ENCODE measurements at places on chromosomes 12 and 14.

DNA sequence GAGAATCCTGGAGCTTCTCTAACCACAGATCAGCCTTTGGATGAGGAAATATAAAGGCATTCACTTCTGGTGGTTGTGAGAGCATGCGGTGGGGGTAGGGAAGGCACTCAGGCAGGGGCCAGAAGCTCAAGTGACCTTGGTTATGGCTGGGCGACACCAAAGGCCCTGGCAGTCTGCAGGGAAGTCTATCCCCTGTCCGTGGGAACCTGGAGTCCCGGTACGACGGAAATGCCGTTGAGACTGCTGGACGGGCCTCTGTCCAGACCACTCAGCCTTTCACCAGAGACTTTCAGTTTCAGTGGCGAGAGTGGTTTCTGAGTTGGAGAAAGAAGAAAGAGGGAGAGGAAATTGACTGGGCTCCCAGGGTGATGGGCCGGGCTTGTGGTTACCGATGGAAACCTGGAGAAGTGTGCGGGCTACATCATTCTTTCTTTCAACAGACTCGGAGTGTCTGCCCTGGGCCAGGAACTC, 20.9 kb downstream of the ISCA2 start:
- H3K27ac ChIP-seq = no peak overlapping the region
- peaks cover 6% of the 10 kb centered on the region for H3K27me3 ChIP-seq
- H3K36me3 ChIP-seq = no peaks in the 10 kb centered on the region
- no peak overlapping the region for H3K4me3 ChIP-seq
- peaks cover 36% of the 10 kb centered on the region for H3K4me1 ChIP-seq

DNA sequence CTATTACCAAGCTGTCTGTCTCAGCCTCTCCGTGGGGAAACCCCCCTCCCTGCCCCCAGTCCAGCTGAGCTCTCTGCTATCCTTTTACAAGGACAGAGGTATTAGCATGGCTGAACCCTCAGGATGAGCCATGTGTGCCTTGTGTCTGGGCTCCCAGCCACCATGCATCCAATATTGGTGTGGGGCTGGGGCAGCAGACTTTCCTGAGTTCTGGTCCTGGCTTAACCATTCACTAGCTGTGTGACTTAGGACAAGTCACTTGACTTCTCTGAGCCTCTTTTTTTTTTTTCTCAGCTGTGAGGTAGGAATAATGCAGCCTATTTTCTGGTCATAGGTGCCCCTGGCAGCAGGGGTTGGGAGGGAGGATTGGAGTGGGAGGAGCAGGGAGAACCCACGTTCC, 17.1 kb upstream of the CYP46A1 start:
- peaks cover 6% of the 10 kb centered on the region for H3K27me3 ChIP-seq
- no peak for DNase-seq
- no peak overlapping the region for H3K4me3 ChIP-seq

DNA sequence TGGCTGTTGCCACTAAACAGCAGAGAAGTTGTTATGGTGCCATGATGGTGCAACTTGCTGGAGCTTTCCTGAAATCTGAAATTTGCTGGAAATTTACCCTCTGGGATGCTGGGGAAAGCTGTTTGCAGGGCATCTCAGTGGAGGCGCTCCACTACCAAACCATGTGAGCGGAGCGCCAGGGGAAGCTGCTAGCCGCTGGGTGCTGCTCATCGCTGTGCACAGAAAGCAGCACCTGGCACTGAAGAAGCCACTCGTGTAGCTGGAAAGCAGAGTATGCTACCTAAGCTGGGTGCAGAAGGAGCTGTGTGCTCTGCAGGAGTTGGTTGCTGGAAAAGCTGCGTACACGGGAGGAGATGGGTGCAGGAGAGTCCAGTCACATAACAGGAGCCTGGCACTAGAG, 53.0 kb downstream of the MSRB3 start:
- H3K27ac ChIP-seq = no peak overlapping the region
- no peak for DNase-seq
- H3K4me1 ChIP-seq = peaks cover 6% of the 10 kb centered on the region
- H3K27me3 ChIP-seq = no peaks in the 10 kb centered on the region

DNA sequence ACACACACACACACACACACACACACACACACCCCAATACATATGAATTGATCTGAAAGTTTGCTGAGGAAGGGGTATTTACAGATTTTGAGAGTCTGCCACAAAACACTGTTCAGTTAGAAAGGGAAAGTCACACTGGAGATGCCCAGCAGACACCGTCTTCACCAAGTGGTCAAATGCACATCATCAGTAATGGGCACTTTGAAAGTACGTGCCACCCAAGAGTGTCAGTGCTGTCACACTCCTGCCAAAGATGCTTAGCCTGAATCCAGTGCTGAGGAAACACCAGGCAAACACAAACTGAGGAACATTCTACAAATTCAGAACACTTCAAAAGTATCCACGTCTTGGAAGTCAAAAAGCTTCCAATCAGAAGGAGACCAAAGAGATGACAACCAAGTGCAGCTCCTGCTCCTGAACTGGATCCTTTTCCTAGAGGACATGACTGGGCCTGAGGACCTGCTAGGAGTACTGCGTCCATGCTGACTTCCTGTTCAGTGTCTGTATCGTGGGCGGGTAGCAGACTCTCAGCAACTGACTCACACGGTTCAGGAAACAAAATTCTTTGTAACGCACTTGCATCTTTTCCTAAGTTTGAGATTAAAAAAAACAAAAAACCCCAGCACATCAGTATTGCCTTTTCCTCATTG, 18.6 kb downstream of the PSMC1 start:
- H3K4me3 ChIP-seq = no peak overlapping the region
- 0 out of 2 replicates have a peak, but pooled peaks cover 2% of the 10 kb centered on the region for H3K4me1 ChIP-seq
- no peaks in the 10 kb centered on the region for H3K27me3 ChIP-seq

DNA sequence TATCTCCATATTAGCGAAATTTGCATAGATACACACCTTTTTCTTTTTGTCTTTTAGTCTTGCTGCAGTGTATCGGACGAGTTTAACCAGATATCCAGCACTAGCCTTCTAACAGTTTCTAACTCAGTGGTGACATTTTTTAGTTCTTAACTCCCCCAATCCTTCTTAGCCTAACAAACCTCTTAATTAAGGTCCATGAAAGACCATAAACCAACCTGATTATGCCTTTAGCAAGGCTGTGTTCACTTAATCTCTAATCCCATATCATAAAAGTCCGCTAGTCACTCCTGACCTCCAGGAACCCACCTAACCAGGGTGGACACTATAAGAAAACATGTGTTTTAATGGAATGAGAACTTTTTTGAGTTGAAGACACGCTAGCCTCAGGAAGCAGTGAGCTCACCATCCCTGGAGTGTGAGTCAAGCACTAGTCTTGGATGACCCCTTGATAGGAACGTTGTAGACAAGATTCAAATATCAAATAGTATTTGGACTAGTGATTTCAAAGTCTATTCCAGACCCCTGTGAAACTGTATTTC, 9.5 kb downstream of the CDKN1B start:
- peak overlapping the region; percentile 64 for H3K27ac ChIP-seq
- H3K4me3 ChIP-seq = peak overlapping the region; percentile 81
- H3K27me3 ChIP-seq = peaks cover 15% of the 10 kb centered on the region
- peaks cover 20% of the 10 kb centered on the region for H3K4me1 ChIP-seq

DNA sequence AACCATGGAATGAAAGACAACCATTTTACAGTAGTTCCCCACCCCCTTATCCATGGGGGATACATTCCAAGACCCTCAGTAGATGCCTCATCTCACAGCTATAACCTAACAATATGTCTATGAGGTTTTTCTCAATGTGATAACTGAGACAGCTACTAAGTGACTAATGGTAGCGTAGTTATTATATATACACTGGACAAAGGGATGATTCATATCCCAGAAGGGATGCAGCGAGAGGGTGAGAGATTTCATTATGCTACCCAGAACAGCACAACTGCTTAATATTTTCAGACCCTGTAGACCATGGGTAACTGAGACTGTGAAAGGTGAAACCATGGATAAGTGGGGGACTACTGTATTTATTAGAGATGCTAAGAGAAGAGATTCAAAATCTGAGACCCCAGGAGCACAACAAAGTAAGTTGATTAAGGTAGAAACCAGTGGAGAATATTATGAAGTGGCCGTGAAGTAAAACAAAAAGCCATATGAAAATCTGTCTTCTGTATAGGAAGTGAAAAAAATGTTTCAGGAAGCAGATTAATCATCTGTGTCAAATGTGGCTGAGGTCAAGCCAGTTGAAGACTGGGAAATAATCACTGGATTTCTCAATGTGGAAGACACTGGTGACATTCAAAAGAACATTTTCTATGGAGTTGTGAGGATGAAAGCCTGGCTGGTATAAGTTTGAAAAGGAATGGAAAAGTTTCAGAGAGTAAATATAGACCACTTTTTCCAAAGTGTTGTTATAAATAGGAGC, 77.2 kb downstream of the RPL10L start:
- H3K4me3 ChIP-seq = no peak overlapping the region
- peaks cover 6% of the 10 kb centered on the region for H3K27me3 ChIP-seq
- DNase-seq = no peak
- H3K27ac ChIP-seq = no peak overlapping the region
- peaks cover 5% of the 10 kb centered on the region for H3K4me1 ChIP-seq

DNA sequence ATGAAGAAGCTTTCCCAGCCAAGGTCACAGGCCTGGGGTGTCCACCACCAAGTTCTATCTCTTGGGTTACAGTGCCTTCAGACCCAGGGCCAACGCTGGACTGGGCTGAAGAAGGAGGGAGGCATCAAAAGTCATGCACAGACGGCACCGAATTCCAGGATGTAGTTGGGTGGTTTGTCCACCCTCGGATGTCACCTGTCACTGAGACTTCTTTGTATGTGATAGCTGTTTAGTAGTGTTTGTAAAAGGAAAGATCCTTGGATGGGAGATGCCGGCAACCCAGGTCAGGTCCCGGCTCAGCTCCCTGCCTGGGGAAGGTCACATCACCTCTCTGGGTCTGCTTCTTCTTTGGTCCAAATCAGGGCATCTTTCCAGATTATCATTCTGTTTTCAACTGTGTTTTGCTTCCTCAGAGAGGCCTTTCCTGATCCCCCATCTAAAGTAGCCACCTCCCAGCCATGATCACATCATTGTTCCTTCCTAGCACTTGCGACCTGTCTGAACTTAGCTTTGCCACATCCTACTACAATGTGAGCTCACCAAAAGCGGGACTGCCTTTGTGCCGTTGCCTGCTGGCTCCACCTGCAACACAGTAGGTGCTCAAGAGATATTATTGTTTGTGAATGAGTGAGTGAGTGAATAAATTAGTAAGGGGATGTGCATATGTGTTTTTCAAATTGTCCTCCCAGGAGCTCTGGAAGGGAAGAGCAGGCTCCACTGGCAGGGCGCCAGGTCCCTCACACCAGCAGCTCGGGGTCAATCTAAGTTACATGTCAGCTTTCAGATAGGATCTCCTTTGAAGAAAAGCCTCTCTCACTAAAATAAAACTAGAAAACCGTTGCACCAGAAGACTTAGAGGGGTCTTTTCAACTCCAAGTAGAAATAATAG, 2.1 kb downstream of the TSPAN11 start:
- H3K27me3 ChIP-seq = peaks cover 42% of the 10 kb centered on the region
- no peak for DNase-seq
- H3K4me3 ChIP-seq = no peak overlapping the region
- H3K4me1 ChIP-seq = peaks cover 45% of the 10 kb centered on the region

- H3K4me1 ChIP-seq = no peaks in the 10 kb centered on the region
- H3K27ac ChIP-seq = no peak overlapping the region
- H3K36me3 ChIP-seq = peaks cover 3% of the 10 kb centered on the region
- H3K27me3 ChIP-seq = 0 out of 2 replicates have a peak, but pooled peaks cover 2% of the 10 kb centered on the region
- H3K4me3 ChIP-seq = no peak overlapping the region
Observed at GRCh38 chr14:35519986-35520385, 14.0 kb upstream of the INSM2 start.

- peaks cover 16% of the 10 kb centered on the region for H3K4me1 ChIP-seq
- no peaks in the 10 kb centered on the region for H3K27me3 ChIP-seq
- no peak overlapping the region for H3K4me3 ChIP-seq
- no peak for DNase-seq
- peaks cover 4% of the 10 kb centered on the region for H3K36me3 ChIP-seq
Observed at GRCh38 chr12:132764231-132764630, 2.6 kb upstream of the ANKLE2 start.

GRCh38 chr14:34858765-34859164, 16.4 kb downstream of the BAZ1A start:
- H3K27ac ChIP-seq = no peak overlapping the region
- no peaks in the 10 kb centered on the region for H3K4me1 ChIP-seq
- DNase-seq = no peak
- peaks cover 12% of the 10 kb centered on the region for H3K36me3 ChIP-seq
- H3K27me3 ChIP-seq = no peaks in the 10 kb centered on the region

- no peak for DNase-seq
- 0 out of 2 replicates have a peak, but pooled peaks cover 2% of the 10 kb centered on the region for H3K36me3 ChIP-seq
- peaks cover 3% of the 10 kb centered on the region for H3K27me3 ChIP-seq
- H3K4me1 ChIP-seq = peaks cover 25% of the 10 kb centered on the region
- H3K27ac ChIP-seq = no peak overlapping the region
Observed at GRCh38 chr12:122747224-122748135, 5.1 kb upstream of the DENR start.

DNA sequence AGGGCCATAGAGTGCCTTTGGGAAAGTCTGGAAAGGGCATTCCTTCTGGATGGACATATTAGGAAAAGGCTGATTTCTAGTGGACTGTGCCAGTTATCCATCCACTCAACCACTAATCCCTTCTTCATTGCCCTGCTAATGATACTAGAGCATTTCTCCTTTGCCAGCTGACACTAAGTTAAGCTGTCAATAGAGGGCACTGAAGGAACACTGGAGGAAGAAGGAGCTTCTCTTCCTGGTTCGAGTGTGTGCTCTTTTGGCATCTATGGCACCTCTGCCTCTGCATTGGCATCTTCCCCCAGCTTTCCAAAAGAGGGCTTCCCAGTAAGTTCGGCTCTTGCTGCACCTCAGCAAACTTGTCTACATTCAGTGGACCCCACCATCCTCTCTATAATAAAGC, 165.4 kb downstream of the DERA start:
- DNase-seq = no peak
- no peak overlapping the region for H3K27ac ChIP-seq
- no peaks in the 10 kb centered on the region for H3K27me3 ChIP-seq
- no peaks in the 10 kb centered on the region for H3K36me3 ChIP-seq
- H3K4me3 ChIP-seq = no peak overlapping the region

Data from WTC11 (cell line).